ENCODE measurements at places on chromosomes 11 and 22. TPM values are rescaled to one million over a fixed set of nuclear protein-coding genes. Genes with fewer than 3 reads are reported as not detected.

DNA sequence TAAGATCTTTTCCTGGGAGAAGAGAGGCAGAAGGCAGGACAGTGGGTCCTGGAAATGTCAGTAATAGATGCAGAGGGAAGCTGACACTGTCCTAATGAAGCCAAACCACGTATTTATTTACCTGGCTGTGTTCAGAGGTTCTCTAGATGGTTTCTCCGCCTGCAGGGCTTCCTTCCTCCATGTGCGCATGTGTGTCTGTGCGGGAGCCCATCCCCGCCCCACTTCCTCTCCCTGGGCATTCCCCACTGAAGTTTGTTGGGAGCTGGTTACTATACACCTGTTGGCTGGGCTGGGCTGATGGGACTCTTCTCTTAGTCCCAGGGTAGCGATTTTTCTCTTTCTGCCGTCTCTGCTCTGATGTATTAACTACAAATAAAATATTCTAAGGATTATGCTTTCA is 204.9 kb upstream of the TBCEL start:
- no peaks in the 10 kb centered on the region for H3K4me1 ChIP-seq
- no peaks in the 10 kb centered on the region for H3K36me3 ChIP-seq
- H3K27me3 ChIP-seq: no peaks in the 10 kb centered on the region
- no peak overlapping the region for H3K27ac ChIP-seq
- H3K4me3 ChIP-seq: no peak overlapping the region
- no peak for DNase-seq

DNA sequence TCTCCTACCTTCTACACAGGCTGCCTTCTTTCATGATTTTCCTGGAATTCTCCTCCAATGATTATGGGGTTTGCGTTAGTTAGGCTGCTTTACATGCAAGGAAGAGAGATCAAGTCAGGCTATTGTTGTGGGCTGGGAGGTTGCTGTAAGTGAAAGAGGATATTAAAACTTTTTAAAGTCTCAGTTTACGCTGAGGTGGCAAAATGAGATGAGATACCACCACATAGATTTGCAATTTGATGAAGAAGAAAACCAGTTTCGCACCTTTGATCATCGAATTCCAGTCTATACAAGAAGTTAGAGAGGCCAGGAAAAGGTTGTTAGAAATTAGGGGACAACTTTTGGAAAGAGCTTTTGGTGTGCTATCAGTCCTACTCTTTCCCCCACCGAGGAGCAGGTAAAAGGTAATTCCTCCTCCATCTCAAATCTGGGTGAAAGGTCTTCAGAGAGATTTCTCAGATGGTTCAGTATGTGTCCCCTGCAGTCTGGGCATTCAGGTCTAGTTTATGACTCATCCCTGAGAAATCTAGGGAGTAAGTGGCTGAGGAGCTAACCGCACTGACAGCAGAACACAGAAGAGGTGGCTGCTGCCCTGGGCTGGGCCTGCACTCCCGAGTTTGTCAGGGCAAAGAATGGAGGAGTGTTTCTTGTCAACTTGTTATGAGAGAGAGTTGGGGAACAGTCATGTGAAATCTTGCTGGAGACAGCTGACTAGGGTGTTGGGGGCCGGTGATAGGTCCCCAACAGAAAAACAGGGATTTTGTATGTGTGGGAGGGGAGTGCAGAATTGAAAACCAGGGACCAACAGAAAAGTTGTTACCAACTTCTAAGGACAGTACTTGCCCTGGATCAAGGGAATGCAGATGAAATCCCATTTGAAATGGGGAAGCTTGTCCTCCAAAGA is 34.7 kb downstream of the CCDC83 start:
- no peaks in the 10 kb centered on the region for H3K36me3 ChIP-seq
- H3K4me3 ChIP-seq: no peak overlapping the region
- DNase-seq: no peak
- H3K27ac ChIP-seq: no peak overlapping the region
- no peaks in the 10 kb centered on the region for H3K27me3 ChIP-seq

- H3K36me3 ChIP-seq: no peaks in the 10 kb centered on the region
- no peaks in the 10 kb centered on the region for H3K27me3 ChIP-seq
- no peak overlapping the region for H3K4me3 ChIP-seq
- no peaks in the 10 kb centered on the region for H3K4me1 ChIP-seq
These were observed 84.7 kb upstream of the HEPHL1 start for GRCh38 chr11:93936460-93936859.

GRCh38 chr11:121892863-121893262 is 223.2 kb downstream of the BLID start:
- no peaks in the 10 kb centered on the region for H3K27me3 ChIP-seq
- H3K36me3 ChIP-seq: no peaks in the 10 kb centered on the region
- DNase-seq: no peak
- no peak overlapping the region for H3K27ac ChIP-seq

DNA sequence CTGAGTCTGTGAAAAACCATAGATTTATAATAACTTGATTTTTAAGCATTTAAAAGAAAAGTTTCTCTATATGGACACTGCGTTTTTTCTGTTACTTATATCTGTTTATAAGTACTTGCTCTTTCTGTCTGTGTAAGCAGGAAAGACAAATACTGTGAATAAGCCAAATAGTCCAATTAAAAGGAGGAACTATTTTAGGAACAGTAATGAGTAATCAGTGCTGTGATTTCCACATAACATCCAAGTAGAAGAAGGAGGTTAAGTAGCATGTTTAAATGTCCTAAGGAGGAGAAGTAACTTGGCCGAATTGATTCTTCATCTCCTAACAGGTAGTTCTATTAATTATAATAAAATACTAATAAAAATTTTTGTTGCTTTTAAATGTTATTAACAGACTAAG is 40.8 kb downstream of the ZNF214 start:
- no peak overlapping the region for H3K4me3 ChIP-seq
- no peaks in the 10 kb centered on the region for H3K36me3 ChIP-seq
- H3K27me3 ChIP-seq: no peaks in the 10 kb centered on the region
- DNase-seq: no peak

DNA sequence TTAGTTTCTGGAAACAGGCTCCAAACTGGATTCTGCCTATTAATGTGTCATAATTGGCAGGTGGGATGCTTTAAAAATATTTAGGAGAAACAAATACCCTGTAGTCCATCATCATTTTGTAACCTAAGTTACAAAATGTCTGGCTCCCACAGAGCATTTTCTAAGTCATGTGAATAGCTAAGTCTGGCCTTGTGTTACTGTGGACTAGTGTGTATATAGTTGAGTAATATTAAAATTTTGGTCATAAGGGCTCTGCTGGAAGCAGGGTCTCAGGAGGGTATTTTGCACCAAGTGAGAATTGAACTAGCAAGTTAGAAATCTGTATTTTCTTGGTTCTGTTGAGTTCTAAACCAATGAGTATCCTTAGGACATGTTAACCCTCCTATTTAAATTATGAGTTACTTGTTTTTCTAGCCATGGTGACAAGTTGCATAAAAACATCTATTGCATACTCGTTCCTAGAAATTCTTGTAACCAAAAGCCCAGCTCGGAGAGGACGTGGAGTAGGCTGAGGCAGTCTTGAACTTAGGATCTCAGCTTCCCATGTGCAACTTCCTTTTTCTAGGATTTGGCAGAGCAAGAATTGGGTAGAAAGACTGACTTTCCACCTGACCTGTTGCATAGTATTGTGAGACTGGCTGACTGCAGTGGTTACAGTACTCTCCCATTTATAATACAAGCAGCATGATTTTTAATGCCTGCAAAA is 5.4 kb downstream of the PTPMT1 start:
- no peak for DNase-seq
- no peak overlapping the region for H3K27ac ChIP-seq
- H3K4me1 ChIP-seq: peaks cover 31% of the 10 kb centered on the region
- H3K36me3 ChIP-seq: peaks cover 32% of the 10 kb centered on the region
- H3K4me3 ChIP-seq: no peak overlapping the region

DNA sequence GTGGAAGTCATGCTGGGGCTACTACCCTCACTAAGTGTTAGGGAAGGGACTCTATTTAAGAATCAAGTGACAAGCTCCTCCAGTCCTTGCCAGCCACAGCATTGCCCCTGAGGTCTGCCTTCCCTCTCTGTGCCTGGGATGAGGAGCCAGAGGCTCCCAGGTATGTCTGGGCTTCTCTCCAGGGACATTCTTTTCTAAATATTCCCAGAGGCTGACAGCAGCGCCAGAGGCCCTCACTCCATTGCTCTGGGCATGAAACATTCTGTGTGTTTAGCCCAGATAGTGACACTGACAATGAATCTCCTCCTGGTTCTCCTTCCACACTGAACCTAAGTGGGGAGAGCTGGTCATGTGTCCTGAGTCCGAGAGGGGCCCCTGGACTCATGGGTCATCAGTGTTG is 2.2 kb downstream of the OR51E1 start:
- H3K27ac ChIP-seq: peak overlapping the region; percentile 31
- H3K27me3 ChIP-seq: no peaks in the 10 kb centered on the region
- no peaks in the 10 kb centered on the region for H3K4me1 ChIP-seq
- DNase-seq: no peak
- H3K36me3 ChIP-seq: no peaks in the 10 kb centered on the region
- H3K4me3 ChIP-seq: no peak overlapping the region

DNA sequence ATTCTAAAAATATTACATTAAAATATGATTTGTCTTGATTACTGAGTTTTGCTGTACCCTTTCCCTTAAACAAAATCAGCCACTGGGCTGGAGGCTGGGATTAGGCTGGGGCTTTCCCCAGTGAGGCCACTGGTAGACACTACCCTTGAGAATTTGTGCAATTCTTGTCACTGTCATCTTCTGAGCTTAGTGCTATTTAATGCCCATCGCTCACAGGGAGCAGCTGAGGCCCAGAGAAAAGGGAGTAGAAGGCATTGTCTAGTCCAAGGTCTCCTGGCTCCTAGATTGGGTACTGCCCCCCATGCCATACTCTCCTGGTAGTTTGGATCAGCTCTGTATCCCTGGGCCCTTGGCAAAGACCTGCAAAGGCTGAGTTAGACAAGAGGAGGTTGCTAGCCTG is 6.7 kb downstream of the CHRM1 start:
- H3K27ac ChIP-seq: no peak overlapping the region
- no peak for DNase-seq
- peaks cover 1% of the 10 kb centered on the region for H3K4me1 ChIP-seq

DNA sequence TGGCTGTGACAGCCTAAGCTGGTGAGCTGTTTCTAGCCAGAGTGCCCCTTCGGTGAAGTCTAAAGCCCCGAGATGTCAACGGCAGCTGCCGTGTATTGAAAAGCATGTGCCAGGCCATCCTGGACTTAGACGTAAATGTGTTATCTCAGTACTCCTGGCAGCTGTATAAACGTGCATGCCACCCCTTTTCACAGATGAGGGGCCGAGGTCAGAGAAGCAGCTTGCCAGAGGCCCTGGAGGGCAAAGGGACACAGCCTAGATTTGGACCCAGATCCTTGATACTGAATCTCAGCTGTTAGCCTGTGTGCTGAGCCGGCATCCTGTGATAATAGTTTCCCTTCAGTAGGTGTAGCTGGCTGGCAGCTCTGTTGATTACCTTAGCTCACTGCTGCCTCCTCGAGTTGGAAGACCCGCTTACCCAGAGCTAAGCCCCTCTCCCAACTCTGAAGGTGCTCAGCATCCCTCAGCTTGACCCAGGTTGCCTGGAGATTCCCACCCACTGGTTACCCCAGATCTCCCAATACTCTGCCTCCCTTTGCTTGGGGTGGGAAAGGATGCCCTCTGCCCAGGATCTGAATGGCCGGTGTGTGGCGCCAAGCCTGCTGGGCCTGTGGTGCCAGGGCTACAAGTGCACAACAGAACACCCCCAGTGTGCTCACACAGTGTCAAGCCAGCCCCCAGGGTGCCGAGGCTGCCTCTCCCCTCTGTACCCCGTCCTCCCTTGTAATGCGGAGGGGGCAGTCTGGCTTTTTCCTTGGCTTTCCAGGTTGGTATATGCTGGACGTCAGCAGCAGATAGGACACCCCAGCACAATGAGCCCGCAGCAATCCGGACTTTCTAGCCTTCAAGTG is 59.8 kb upstream of the WNT7B start:
- peak overlapping the region; percentile 81 for H3K4me3 ChIP-seq
- DNase-seq: no peak
- H3K27me3 ChIP-seq: no peaks in the 10 kb centered on the region

GRCh38 chr11:118988280-118988679 is 9.7 kb upstream of the CENATAC start:
- no peaks in the 10 kb centered on the region for H3K4me1 ChIP-seq
- no peak overlapping the region for H3K27ac ChIP-seq

DNA sequence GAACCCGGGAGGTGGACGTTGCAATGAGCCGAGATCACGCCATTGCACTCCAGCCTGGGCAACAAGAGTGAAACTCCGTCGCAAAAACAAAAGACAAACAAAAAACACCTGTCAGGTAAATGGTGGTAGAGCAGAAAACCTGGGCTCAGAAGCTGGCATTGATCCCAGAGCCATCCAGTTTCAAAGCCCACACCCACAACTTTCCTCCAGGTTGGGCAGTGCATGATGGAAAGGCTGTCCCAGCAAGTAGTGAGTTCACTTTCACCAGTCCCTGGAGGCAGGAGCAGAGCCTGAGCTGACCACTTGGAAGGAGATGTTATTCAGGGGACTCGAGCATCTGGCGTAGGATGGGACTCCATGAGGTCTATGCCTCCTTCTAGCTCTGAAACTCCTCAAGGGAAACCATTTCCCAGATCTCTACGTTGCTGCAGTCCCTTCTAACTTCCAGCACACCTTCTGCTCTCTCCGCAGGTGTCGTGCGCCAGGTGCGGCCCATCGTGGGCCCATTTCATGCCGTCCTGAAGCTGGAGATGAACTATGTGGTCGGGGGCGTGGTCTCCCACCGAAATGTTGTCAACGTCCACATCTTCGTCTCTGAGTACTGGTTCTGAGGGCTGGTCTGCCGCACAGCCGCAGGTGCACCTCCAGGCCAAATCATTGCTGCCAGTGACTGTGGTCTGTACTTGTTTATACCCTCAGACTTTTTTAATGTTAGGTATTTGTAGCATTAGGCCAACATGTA is 71.6 kb upstream of the ATXN10 start:
- no peak overlapping the region for H3K27ac ChIP-seq
- H3K36me3 ChIP-seq: peaks cover 5% of the 10 kb centered on the region
- H3K4me3 ChIP-seq: no peak overlapping the region
- H3K27me3 ChIP-seq: no peaks in the 10 kb centered on the region

- peaks cover 69% of the 10 kb centered on the region for H3K4me1 ChIP-seq
- H3K27ac ChIP-seq: no peak overlapping the region
- no peaks in the 10 kb centered on the region for H3K27me3 ChIP-seq
- no peak for DNase-seq
- H3K36me3 ChIP-seq: no peaks in the 10 kb centered on the region
These were observed 14.3 kb downstream of the AMOTL1 start for GRCh38 chr11:94782446-94782845.

Gene PC
- 8.6 TPM for total RNA-seq

Gene UQCC3
- 5.0 TPM for total RNA-seq

Gene TMEM126A
- total RNA-seq: 33.8 TPM

Gene FOLR3
- total RNA-seq: not detected
